ENCODE measurements at places on chromosomes 6 and 20. TPM values are rescaled to one million over a fixed set of nuclear protein-coding genes. Genes with fewer than 3 reads are reported as not detected.

DNA sequence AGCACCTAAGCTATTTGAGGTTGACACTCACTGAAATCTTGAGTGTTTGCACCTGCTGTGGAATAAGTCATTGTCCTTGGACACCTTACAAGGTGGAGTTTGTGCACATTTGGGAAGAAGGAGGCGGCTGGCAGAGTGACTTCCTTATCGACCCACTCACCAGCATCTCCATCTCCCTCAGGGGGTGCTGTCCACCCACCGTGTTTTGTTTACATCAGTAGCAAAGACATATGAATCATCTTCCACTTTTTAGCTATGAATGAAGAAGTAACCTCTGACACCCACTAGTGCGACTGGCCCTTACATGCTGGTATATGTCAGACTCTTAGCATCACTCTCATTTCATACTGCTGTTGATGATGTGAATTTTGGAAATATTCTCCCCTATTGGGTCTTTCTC is 119.5 kb upstream of the SGK1 start:
- no peak overlapping the region for H3K27ac ChIP-seq
- H3K36me3 ChIP-seq, result no peaks in the 10 kb centered on the region
- H3K4me3 ChIP-seq, result no peak overlapping the region
- H3K4me1 ChIP-seq, result no peaks in the 10 kb centered on the region

Gene TRIM15
- total RNA-seq, result not detected

DNA sequence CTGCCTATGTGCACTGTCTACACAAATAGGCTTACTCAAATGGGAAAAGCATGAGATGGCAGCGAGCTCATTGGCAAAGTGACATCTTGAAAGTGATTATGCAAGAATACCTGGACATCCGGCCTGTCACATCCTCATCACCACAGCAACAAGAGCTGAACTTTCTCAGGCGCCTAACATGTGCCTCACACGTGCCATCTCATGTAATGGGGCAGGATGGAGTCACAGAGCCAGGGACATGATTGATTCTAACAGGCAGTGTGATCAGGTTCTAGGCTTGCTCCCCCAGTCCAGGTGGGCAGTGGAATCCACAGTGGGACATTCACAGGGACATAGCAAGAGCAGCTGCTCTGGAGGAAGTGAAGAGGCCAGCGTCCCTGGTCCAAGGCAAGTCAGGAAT is 192.3 kb upstream of the SSTR4 start:
- no peak for DNase-seq
- H3K36me3 ChIP-seq, result no peaks in the 10 kb centered on the region
- no peak overlapping the region for H3K27ac ChIP-seq
- no peaks in the 10 kb centered on the region for H3K4me1 ChIP-seq
- H3K4me3 ChIP-seq, result no peak overlapping the region

Gene PSORS1C2
- 0.49 TPM for total RNA-seq

Gene FABP7
- 3.3 TPM for total RNA-seq

Measured in glutamatergic neuron (in vitro differentiated cells).